ENCODE measurements at places on chromosomes 5 and 9.

- DNase-seq, result no peak
Observed at GRCh38 chr5:168752012-168752411, 172.8 kb upstream of the PANK3 start.

- DNase-seq, result no peak
Observed at GRCh38 chr9:15300218-15300617, 6.8 kb downstream of the TTC39B start.

- DNase-seq, result no peak
Observed at GRCh38 chr5:173204185-173204979, 30.6 kb downstream of the NKX2-5 start.

DNA sequence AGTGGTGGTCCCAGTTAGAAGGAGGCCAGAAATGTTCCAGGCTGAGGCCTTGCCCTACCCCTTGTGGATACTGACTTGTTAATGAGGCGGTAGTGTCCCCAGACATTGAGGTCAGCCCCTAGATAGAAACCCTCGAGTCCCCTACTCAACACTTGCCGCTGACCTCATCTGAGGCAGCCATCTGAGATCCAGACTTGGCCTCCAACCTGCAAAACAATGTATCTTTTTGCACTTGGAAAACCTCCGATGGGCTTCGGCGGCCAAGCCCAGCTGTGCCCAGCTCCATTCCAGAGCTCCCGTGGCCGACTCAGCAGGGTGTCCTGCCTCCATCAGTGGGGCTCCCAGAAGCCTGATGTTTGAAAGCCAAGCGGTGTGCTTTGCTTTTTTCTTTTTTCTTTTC lies 122.1 kb downstream of the WNK2 start:
- DNase-seq, result no peak

- no peak for DNase-seq
Observed at GRCh38 chr5:104755806-104756205, 1193.2 kb upstream of the NUDT12 start.

- no peak for DNase-seq
Observed at GRCh38 chr5:59021837-59022514, 439.1 kb downstream of the RAB3C start.

DNA sequence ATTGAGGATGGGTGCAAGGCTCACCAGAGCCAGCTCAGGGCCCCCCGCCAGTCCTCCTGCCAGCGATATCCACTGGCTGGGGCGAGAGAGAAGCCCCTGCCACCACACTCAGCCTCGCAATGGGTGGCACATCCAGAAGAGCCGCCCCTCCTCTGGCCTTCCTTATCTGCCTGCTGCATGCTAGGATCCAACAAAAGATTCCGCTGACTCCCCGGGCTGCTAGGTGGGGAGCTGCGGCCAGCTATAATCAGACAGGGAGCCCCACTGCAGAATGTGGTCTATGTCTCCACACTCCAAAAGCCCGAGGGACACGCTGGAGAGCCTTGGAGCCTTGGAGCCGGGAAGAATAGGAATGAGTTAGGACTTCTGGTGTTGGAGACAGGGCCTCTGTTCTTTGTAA lies 32.8 kb downstream of the COL23A1 start:
- DNase-seq, result no peak

DNA sequence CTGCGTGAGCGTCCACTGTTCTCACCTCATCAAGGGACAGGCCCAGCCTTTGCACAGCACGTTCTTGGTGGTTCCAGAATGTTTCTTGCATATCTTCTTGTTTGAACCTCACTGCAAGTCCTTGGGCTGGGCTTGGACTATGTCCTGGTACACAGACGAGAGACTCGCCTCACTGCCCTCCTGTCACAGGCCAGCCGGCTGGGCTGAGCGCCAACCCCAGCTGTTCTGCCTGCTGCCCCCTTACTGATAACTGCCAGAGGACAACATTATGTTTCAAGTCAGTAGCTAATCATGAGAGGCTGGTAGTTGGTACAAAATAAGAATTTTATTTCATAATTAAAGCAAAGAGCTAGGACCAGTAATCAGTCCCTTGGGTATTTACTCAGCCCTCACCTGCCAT lies 52.8 kb upstream of the LRRTM2 start:
- no peak for DNase-seq

DNA sequence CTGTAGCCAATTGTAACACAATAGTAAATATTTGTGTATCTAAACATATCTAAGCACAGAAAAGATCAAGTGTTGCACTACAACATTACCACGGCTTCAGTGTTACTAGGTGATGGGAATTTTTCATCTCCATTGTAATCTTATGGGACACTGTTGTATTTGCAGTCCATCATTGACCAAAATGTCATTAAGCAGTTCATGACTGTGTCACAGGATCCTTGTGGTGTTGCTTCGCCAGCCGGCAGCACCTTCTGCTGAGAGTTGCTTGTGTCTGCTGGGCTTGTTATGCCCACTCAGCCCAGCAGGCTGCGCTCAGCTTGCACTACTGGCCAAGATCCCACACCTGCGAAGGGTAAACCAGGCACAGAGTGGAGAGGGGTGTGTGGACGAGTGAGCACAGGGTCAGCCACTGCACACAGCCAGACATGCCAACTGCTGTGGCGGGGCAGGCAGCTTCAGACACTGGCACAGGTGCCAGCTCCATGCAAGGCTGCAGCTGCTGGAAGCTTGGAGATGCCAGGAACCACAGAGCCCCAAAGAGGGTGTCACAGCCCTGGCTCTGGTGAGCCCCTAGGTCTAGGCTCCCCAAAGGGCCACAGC lies 273.7 kb downstream of the CETN3 start:
- DNase-seq, result no peak

DNA sequence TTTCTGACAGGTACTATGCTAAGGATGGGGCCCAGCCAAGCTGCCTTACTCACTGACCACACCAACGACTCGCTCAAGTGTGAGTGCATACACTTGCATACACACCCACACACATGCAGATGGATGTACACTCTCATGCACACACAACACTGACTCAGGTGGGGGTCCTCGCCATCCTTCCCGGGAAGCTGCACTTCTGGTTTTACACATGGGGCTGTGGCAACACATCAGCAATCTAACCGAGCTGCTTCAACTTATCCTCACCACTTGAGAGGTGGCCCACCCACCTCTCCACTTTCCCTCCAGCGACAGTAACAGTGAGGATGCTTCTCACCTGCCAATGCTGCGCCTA lies 67.2 kb upstream of the SLC25A51 start:
- no peak for DNase-seq
